Spinal cord (tissue), 10 donors: ENCODE measurements at places on chromosomes 5 and 9. TPM values are rescaled to one million over a fixed set of nuclear protein-coding genes. Genes with fewer than 3 reads are reported as not detected.

- H3K36me3 ChIP-seq, result no peaks in the 10 kb centered on the region
- no peaks in the 10 kb centered on the region for H3K4me1 ChIP-seq
- no peak overlapping the region for H3K27ac ChIP-seq
- H3K27me3 ChIP-seq, result no peaks in the 10 kb centered on the region
- no peak for DNase-seq
Measured at GRCh38 chr5:113354055-113354454, 80.7 kb downstream of the TSSK1B start.

Gene SLCO4C1
- 0.39 TPM for total RNA-seq

DNA sequence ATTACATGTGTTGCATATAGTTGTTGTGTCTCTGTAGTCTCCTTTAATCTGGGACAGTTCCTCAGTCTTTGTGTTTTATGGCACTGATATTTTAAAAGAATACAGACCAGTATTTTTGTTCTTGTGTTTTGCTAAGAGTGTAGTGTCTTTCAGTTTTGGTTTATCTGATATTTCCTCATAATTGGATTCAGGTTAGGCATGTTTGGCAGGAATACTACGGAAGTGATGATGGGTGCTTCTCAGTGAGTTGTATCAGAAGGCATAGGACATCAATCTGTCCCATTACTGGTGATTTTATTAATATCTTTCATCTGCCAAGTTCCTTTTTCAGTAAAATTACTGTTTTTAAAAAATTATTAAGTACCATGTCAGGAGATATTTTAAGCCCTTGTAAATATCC is 212.9 kb downstream of the ARHGEF28 start:
- H3K36me3 ChIP-seq, result no peaks in the 10 kb centered on the region
- no peak for DNase-seq
- H3K27me3 ChIP-seq, result no peaks in the 10 kb centered on the region
- no peaks in the 10 kb centered on the region for H3K4me1 ChIP-seq

DNA sequence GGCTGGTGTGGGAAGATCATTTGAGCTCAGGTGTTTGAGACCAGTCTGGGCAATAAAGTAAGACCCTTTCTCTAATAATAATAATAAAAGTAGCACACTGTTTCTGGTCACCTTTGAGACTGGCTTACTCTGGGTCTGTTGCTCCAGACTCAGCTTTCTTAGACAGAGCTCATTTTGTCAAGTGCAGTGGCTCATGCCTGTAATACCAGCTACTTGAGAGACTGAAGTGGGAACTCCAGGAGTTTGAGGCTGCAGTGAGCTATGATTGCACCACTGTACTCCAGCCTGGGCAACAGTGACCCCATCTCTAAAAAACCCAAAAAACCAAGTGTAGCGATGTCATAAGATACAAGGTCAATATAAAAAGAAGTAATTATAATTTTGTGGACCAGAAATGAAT is 36.4 kb upstream of the RNU6ATAC start:
- no peak overlapping the region for H3K4me3 ChIP-seq
- H3K27me3 ChIP-seq, result no peaks in the 10 kb centered on the region
- DNase-seq, result no peak
- H3K27ac ChIP-seq, result no peak overlapping the region

DNA sequence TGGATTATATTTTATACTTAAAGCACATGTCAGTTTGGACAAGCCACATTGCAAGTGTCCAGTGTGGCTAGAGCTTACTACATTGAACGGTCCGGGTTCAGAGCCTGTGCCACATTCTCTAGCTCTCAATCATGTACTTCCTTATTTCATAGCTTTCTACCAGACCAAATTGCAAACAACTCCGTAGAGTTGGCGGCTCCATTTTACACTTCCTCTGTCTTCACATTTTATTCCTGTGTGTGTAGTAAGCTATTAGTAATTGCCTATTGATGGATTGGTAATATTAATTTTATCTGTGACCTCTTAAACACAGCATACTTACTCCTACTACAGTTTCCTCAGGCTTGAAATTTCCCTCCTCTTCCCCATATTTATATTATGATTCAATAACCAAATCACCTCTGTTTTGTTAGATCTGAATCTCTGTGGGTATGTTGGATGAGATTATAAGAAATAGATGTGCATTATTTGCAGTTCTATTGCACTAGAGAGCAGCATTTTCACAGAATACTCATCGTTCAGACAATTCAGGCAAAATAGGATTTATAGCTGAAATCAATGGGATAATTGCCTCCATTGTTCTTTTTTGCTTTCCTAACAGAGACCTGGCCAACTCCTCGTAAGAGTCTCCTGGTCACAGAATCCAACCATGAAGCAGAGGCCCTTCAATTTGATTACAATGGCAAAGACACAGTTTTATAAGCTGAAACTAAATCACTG is 29.0 kb upstream of the C9orf72 start:
- H3K4me1 ChIP-seq, result no peaks in the 10 kb centered on the region
- H3K4me3 ChIP-seq, result no peak overlapping the region
- DNase-seq, result no peak

Gene S100Z
- 1.2 TPM for total RNA-seq

DNA sequence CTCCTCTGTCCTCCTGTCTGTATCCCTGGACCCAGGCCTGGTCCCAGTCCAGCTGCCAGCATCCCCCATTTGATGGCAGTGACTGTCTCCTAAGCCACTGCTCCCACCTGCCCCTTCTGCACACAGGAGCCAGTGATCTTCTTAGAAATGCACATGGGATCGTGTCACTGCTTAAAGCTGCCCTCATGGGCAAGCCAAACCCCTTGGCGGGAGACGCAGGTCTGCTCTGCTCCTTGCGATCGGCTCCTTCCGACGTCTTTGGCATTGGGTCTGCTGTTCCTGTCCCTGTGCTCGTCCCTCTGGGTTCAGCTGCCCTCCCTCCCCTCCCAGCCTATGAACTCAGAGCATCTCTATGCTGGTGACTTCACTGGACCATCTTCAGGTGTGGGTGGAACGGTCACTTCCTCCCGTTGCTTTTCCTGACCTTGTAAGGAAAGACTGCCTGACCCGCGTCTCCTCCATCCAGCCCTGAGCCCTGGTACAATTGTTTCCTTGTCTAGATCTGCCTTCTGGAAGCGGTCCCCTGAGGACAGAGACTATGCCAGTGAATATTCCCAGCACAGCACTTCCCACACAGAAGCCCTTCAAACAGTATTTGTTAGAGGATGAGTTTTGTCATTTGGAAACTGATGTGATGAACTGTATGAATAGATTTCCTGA is 116.5 kb downstream of the ZNF354C start:
- no peak overlapping the region for H3K27ac ChIP-seq
- peaks cover 5% of the 10 kb centered on the region for H3K36me3 ChIP-seq
- no peak for DNase-seq
- H3K4me3 ChIP-seq, result no peak overlapping the region
- H3K27me3 ChIP-seq, result no peaks in the 10 kb centered on the region
- H3K4me1 ChIP-seq, result peaks cover 7% of the 10 kb centered on the region

Gene PCDHGA4
- 8.2 TPM for total RNA-seq

GRCh38 chr5:108521841-108522506 is 140.1 kb upstream of the FBXL17 start:
- no peak overlapping the region for H3K4me3 ChIP-seq
- H3K27ac ChIP-seq, result no peak overlapping the region
- H3K27me3 ChIP-seq, result no peaks in the 10 kb centered on the region
- H3K4me1 ChIP-seq, result no peaks in the 10 kb centered on the region
- DNase-seq, result no peak

DNA sequence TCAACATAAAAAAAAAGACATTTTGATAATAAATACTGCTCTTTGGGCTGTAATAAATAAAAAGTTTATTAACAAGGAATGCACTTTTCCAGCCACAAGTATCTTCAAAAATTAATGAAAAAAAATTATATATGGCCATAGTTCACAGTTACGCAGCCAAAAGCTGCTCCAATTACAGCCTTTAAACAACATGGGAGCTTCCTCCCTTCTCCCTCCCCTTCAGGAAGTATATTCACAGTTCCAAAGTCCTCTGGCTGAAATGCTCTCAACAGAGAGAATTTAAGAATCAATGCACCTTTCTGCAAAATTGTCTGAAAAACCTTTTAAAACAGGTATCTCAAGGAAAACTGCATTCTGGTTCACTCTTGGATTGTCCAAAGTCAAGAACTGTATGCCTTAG is 5.9 kb downstream of the PLK2 start:
- no peak overlapping the region for H3K4me3 ChIP-seq
- no peak for DNase-seq
- H3K27me3 ChIP-seq, result no peaks in the 10 kb centered on the region
- no peak overlapping the region for H3K27ac ChIP-seq
- H3K4me1 ChIP-seq, result no peaks in the 10 kb centered on the region

DNA sequence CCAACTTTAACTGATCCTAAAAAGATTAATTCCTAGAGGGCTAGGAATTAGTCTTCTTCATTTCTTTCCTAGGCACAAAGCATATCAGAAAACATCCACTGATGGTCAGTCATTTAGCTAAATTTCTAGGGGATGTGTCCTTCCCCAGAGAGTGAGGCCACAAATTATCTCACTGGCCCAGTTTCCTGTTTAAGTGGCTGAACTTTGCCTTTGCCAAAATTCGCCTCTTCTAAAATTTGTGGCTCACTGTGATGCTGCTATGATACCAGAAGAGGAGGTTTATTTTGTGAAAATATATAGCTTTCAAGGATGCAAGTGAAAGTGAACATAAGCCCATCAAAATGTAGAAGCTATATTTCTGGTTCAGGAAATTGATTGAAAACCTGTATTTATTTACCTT is 98.1 kb upstream of the FER start:
- H3K36me3 ChIP-seq, result no peaks in the 10 kb centered on the region
- H3K4me1 ChIP-seq, result peaks cover 1% of the 10 kb centered on the region
